Activated T-helper 1 cell treated with Interleukin-2 at 50 U/mL for 16 hours (primary cell): ENCODE measurements at places on chromosomes 11 and 22.

GRCh38 chr11:121881806-121882205 lies 234.2 kb downstream of the BLID start:
- no peak for DNase-seq

- DNase-seq: no peak
These were observed 725.8 kb upstream of the KIRREL3 start for GRCh38 chr11:127726367-127726766.

DNA sequence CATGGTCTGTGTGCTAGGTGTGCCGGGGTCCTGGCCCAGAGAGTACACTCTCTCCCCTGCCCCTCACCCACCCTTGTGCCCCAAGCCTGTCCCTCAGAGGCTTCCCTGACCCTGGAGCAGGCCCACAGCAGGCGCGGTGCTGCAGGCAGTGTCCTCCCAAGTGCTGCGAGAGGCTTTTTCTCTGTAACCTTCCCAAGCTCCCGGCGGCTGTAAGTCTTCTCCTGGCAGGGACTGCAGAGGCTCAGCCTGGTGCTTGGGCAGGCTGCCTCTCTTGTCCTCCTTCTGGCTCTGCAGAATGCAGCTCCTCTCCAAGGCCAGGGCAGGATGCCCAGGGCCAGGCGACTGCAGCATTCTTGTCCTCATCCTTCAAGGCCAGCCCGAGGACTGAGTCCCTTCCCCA lies 15.9 kb downstream of the RFPL1 start:
- no peak for DNase-seq

DNA sequence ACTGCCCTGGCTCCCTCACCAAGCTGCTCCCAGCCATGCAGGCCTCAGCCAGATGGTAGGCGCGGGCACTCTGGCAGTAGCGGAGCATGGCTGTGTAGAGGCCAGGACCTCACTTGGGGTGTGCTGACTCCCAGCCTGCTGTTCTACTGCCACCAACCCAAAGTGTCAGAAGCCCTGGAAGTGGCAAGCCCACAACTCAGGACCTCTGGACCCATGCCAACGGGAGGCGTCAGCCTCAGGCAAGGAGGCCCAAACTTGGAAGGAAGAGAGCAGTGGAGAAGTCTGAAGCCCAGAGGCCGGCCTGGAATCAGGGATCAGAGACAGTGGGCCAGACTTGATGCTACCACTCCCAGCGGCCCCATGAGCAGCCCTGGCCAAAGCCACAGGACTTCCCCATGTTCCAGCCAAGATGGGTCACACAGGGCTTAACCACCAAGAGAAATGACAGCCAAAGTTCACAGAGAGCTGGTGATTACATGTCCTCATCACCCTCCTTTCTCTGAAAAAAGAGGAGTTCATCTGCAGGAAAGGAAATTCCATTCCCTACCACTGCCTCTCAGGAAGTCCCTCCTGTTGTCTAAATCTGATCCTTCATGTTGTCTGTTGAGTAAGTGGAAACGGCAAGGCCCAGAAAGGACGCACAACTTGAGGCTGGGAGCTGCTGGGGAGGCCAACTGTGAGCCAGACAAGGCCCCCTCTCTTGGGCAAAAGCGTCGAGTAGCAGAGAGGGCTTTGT lies 4.4 kb downstream of the ARRB1 start:
- DNase-seq: no peak

DNA sequence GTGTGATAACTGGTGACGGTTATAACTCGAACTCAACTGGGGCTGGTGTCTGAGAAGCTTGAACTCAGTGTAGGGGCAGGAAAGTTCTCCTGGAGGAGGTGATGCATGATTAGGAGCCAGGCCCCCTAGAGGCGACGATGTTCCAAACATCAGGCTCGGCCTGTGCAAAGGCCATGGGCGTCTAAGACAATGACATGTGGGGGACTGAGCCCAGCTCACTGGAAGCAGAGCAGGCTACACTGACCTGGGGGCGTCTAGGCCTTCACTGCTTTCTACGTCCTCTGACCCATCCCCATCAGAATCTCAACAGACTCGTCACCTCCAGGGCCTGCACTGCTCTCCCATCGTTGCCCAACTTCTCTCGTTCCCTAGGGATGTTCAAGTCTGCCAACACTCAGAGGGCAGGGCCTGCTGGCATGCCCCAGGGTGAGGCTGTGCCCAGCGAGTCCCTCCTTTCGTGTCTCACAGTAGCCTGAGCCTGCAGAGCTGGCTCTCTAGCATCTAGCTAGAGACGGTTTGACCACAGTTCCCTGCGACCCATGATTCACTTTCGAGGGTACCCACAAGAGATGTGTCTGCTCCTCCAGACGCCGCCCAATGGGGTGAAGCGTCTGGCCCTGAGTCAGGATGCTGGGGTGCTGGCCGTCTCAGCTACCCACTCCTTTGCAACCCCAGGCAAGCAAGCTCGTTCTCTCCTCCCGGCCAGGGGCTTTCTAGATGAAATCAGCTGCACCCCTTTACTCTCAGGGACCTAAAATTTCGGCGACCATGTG lies 1.1 kb upstream of the ATG16L2 start:
- DNase-seq: peak; percentile 33
